ENCODE measurements at places on chromosomes 5 and 9. TPM values are rescaled to one million over a fixed set of nuclear protein-coding genes. Genes with fewer than 3 reads are reported as not detected.

The CCDC152 gene
- 0.56 TPM for total RNA-seq

The ROPN1L gene
- not detected for total RNA-seq

The SLC6A18 gene
- not detected for total RNA-seq

The ZNF454 gene
- 1.5 TPM for total RNA-seq

The C5orf52 gene
- not detected for total RNA-seq

The KLHL9 gene
- total RNA-seq = 11.2 TPM

The SLC34A3 gene
- total RNA-seq = not detected

The CCDC180 gene
- 3.1 TPM for total RNA-seq

GRCh38 chr5:149961186-149961685, 678 bp downstream of the SLC26A2 start:
- no peak for DNase-seq

DNA sequence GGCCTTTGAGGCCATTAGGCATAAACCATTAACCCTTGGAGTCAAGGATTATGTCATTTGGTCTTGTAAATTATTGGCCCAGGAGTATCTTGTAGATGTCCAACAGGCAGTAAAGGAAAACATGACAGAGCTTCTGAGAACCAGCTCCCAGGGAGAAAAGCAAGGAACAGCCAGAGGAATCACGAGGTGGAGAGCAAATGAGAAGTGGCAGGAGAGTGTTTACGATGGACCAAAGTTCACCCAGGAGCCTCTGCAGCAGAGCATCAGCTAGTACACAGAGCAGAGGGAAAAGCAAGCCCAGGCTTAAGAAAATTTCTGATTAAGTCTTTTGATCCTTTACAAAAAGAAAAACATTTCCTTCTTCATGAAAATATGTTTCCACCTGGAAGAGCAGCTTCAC, 206.2 kb downstream of the NDUFS4 start:
- DNase-seq = no peak

DNA sequence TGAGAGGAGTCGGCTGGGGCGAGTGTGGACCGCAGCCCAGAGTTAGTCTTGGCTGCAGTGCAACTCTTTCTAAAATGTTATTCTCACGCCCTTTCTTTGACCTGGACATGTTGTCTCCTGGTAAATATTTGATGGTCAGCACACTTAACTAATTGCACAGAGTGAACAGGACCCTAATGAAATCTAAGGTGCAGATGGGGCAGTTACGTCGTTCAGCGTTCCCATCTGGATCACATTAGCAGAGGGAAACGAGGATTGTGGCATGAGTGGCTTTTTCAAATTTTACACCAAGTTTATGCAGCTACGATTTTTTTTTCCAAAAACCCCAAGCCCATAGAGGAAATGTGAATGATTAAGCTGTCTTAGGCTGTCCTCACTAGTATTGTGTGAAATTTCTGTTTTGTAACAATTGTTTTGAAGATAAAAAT, 483 bp downstream of the C9orf85 start:
- no peak for DNase-seq

GRCh38 chr9:114176624-114177291, 21.4 kb downstream of the COL27A1 start:
- no peak for DNase-seq

GRCh38 chr5:123876276-123876790, 364.4 kb downstream of the CSNK1G3 start:
- DNase-seq = no peak

GRCh38 chr9:95446984-95447383, 69.8 kb downstream of the PTCH1 start:
- no peak for DNase-seq

DNA sequence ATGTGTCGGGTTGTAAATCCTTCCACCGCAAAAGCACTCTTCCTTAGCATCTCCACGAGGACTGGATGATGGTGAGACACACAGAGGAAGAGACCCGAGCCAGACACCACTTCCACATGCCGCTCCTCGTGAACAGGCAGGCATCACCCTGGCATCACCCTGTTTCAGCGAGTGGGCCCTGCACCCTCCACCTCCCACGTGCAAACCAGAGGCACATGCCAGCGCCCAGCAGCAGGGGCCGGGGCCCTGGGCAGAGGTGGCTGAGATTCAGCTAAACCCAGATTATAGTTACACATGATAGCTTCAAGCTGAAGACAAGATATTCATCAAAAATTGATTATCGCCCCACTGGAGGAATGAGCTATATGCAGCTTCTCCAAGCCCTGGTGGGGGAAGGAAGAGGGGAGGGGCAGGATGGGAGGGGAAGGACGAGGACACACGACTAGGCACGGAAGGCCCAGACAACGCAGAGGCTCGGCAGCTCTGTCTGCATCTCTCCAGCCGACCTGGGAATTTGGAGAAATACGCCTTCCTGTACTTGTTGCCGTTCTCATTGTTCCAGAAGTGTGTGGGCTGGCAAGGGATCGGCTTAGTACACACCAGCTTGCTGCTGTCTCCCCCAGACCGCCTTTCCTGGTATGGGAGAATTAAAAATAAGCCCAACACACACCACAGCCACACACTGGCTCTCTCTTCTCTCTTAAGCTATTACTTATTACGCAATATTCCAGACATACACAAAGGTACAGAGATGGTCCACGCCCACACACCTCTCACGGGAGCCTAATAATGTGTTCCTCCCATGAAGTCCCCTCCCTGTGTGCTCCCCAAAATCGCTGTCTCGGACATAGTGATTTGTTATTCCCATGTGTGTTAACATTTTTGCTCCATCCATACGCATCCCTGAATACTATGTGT, 50.4 kb upstream of the ZNF354A start:
- DNase-seq = no peak

DNA sequence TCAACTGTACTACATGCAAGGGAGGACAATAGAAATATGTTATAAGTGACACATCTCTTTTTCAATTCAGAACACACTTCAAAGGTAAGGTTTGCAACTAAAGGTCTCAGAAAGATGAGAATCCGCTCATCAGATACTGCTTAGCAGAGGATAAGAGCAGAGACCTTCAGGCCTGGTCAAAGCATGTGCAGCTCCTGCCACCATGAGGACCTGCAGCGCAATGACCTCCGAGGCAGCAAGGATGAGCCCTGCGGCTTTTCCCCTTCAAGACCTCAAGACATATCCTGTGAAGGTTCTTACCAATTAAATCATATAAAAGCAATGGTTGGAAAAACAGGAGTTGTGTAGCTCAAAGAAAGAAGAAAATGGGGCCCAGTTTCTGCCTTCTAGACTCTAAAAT, 135.8 kb downstream of the TRIM36 start:
- DNase-seq = no peak

DNA sequence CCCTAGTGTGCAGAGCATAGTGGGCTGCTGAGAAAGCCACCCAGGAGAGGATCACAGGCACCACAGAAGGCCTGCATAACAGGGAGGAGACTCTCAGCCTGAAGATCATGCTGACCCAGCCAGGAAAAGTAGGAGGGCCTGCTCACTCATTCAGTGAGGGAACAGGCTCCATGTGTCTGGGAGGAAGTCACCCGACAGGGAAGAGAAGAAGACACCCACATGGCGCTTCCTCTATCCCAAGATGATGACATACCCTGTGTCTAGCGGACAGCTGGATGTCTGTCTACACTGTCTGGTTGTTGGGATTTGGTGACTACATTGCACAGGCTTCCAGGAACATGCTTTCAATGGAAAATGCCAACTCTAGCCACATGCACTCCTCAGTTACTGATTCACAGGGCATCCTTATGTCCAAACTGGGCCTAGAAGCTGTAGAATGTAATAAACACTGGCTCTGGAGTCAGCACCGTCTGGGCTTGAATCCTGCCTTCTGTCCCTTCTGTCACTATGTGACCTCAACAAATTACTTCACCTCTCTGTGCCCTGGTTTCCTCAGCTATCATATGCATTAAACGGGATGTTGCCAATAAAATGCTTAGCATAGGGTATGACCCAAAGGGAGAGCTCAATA, 47.6 kb downstream of the KLHL3 start:
- no peak for DNase-seq

GRCh38 chr5:40490464-40491111, 189.1 kb upstream of the PTGER4 start:
- no peak for DNase-seq

DNA sequence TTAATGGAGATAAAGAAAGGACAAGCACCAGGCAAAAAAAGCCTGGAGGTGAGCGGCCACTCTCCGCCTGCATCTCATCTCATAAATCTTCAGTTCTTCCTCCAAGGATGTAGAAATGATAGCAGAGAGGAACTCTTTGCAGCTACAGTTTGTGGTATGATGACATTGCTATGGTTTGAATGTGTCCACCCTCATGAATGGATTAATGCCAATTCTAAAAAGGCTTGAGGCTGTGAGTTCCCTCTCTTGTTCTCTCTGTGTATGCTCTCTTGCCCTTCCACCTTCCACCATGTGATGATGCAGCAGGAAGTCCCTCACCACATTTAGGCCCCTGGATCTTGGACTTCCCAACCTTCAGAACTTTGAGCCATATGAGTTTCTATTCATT, 126.4 kb downstream of the SPOCK1 start:
- DNase-seq = no peak

GRCh38 chr9:112245126-112245525, 70.0 kb upstream of the SUSD1 start:
- no peak for DNase-seq

GRCh38 chr5:32615236-32615635, 29.9 kb downstream of the SUB1 start:
- DNase-seq = no peak

DNA sequence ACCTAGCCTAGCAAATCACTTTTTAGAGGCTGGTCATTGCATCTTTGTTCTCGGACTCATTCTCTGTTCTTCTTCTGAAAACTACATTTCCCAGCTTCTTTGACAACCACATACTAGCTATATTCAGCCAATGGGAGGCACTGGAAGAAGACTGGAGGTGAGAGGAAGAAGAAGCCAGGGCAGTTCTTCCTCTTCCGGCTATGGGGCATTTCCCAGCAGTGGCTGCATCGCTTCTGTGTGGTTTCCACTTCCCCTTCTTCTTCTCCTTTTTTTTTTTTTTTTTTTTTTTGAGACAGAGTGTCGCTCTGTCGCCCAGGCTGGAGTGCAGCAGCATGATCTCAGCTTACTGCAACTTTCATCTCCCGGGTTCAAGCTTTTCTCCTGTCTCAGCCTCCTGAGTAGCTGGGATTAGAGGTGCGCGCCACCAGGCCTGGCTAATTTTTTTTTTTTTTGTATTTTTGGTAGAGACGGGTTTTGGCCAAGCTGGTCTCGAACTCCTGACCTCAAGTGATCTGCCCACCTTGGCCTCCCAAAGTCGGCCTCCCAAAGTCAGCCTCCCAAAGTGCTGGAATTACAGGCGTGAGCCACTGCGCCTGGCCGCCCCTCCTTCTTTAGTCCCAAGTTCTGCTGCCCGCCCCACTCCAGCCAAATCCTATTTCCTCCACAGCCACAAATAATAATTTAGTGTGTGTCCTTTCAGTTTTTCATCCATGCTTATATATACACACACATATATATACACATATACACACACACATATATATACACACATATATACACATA, 6.9 kb upstream of the UBAP1 start:
- DNase-seq = peak; percentile 56

DNA sequence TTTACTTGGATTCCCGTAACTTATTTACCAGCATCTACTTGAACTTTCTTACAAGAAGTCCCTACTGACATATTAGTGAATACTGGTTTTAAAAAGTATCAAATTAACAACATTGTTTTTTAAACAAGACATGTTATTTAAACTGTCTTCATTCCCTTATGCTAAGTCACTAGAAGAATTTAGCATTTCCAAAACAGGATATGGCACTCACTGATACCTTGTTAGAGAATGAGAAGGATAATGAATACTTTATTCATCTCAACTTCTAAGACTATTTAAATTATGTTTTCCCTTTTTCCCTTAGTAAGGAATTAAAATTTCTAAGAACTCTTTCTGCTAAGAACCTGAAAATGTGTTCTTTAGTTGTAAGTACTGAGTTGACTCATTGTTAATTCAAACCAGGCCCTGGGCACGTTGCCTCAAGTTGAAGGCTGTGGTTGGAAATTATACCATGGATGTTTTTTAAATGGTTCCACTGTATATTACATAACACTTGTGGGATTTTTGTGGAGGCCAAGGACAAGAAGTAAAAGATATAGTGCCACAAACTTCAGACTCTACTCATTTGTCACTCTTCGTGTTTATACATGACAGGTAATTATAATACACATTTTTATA, 219.0 kb upstream of the EDIL3 start:
- peak; percentile 43 for DNase-seq

- no peak for DNase-seq
Observed at GRCh38 chr9:116796669-116797068, 109.6 kb downstream of the TRIM32 start.

- DNase-seq = no peak
Observed at GRCh38 chr9:9790216-9790872, 822.5 kb downstream of the PTPRD start.

- peak; percentile 45 for DNase-seq
Observed at GRCh38 chr5:148469501-148469935, 85.8 kb downstream of the FBXO38 start.

DNA sequence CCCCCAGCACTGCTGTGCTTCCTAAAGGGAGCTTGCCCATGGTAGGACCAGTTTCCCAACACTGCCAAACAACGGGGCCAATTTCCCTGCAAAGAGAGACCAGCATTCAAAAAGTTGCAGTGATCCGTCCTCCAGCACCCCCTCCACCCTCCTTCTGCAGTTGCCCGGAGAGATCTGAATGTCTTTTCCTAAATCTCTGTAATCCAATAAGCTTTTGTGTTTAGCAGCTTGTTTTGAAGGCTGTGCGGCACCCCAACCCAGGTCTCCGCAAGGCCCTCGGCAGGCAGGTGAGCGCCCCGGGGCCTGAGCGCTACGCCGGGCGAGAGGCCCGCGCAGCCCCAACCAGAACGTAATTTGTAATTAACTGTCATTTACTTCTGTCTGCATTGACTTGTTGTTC, 366.9 kb upstream of the IRX2 start:
- DNase-seq = no peak

DNA sequence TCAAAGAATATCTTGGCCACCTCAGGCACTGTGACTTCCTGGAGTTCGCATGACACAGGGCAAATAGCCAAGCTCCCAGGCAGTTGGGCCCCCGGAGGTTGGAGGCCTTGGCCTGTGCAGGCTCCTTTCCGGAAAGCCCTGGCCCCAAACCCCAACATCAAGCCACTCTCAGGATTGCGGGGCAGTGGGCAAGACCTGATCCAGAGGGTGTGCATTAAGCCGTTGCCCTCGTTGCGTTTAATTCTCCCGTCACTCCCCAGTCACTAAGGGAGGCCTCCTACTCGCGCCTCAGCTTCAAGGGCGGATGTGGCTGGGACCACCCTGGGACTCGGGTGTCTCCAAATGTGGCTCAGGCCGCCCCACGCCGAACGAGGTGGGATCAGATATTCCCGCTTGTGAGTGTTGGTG, 60.1 kb downstream of the TMEM174 start:
- DNase-seq = no peak
